Stimulated activated CD4-positive, alpha-beta T cell treated with anti-CD3 and anti-CD28 coated beads, Interleukin-1b, Interleukin-23, amount 100 ng/mL, for 1 hour (primary cell): ENCODE measurements at places on chromosomes 16 and 17.
A peak's percentile ranks its signal among the peaks of the same experiment; 100 is the strongest.

GRCh38 chr17:9115214-9116191 lies 94.2 kb downstream of the NTN1 start:
- peak; percentile 32 for DNase-seq

DNA sequence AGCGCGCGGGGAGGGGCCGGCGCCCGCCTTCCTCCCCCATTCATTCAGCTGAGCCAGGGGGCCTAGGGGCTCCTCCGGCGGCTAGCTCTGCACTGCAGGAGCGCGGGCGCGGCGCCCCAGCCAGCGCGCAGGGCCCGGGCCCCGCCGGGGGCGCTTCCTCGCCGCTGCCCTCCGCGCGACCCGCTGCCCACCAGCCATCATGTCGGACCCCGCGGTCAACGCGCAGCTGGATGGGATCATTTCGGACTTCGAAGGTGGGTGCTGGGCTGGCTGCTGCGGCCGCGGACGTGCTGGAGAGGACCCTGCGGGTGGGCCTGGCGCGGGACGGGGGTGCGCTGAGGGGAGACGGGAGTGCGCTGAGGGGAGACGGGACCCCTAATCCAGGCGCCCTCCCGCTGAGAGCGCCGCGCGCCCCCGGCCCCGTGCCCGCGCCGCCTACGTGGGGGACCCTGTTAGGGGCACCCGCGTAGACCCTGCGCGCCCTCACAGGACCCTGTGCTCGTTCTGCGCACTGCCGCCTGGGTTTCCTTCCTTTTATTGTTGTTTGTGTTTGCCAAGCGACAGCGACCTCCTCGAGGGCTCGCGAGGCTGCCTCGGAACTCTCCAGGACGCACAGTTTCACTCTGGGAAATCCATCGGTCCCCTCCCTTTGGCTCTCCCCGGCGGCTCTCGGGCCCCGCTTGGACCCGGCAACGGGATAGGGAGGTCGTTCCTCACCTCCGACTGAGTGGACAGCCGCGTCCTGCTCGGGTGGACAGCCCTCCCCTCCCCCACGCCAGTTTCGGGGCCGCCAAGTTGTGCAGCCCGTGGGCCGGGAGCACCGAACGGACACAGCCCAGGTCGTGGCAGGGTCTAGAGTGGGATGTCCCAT lies 232.8 kb downstream of the SEC14L1 start:
- no peak for DNase-seq

DNA sequence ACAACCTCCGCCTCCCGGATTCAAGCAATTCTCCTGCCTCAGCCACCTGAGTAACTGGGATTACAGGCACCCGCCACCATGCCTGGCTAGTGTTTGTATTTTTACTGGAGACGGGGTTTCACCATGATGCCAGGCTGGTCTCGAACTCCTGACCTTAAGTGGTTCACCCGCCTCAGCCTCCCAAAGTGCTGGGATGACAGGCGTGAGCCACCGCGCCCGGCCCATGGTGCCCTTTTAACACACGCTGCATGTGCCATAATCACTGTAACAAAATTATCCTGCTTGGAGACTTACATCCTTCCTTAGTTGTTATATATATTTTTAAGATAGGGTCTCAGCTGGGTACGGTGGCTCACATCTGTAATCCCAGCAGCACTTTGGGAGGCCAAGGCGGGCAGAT lies 5.4 kb downstream of the CD7 start:
- no peak for DNase-seq

DNA sequence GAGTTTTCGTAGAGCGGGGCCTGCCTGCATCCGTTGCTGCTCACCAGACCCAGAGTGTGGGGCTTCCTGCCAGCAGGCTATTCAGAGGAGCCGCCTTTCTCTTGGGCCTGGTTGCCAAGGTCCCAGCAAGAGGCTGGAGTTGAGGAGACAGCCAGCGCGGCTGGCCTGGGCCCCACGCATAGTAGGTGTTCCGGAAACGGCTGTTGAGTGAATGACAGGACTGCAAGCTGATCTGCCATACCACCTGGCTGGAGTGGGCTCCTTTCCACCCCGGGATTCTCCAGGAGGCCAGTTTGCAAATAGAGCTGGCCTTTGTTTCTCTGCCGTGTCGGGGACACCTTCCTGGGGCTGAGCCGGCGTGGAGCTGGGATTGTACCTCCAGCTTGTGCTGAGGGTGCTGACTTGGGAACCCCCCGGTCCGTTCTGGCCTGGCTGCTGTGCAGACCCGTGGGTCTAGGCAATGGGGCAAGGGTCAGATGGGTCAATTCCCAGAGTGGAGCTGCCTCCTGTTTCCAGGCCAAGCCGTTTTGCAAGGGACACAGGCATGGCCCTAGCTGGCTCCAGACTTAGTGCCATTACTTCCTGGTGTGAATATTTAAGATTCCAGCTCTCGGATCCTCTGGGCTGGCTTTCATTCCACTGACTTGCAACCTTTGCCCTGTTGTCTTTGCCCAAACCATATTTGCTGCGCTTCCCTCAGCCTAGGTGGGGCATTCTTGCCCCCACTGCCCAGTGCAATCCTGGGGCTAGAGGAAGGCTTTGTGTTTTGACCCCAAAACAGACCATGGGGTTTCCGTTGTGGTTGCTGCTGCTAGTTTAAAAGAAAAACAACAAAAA lies 68.8 kb downstream of the CMIP start:
- no peak for DNase-seq

DNA sequence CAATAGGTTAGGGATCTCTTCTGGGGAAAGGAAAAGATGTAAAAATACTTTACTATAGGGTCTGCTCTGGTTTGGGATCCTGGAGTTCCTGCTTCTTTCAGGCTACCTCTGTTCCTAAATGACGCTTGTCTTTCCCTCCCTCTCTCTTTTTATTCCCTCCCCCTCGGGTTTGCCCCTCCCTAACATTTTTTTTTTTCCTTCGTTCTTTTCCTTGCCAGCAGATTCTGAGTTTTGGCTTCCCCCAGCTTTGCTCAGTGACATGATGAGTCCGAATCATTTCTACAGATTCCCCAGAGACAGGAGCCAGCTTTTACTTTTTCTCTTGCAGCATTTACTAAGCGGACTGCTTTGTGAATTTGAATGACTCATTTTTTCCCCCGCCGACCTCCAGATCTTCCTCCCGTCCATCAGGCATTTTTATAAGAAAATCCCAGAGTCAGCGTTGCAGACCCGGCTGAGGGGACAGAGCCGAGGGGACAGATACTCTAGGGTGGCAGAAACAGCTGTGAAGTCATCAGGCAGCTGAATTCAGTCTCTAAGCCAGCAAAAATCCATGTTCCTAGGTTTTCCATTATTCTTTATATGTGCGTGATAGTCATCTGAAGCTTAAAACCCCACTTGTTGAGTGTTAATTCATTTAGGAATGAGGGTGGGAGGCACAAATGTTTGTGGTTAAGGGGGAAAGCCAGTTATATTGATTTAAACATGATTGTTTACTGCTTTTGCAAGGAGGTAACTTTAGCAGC lies at the start of gene TMEM100:
Gene TMEM100 (minus strand): TSS at position 123 of the 746 bp plus-strand sequence. CDS start 1,794 bp downstream, outside the sequence.
- no peak for DNase-seq

DNA sequence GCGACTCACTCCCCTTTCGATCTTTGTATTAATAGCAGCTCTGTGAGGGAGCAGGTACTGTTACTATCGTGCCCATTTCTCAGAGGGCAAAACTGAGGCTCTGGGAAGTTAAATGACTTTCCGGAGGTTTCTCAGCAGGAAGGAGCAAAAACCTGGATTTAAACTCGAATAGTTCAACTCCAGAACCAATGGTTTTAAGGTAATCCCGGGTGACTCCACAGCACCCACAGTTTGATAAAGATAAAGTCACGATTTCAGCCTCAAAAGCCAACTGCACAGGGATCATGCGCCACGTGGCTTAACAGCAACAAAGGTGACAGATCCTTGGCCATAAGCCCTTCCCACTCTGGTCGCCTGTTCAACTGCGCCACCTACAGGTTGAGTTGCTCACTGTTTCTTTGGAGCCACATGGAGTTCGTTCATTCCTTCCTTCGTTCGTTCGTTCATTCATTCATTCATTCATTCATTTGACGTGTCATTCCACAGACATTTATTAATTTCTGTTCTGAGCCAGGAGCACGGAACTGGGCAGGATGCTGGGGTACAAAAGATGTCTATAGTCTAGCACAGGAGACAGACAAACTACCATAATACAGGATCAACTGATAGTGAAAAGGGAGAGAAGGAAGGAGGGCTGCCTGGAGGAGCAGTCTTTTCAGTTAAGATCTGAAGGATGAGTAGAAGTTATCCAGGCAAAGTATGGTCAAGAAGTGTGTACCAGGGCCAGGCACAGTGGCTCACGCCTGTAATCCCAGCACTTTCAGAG lies 134.8 kb downstream of the HS3ST2 start:
- DNase-seq, result peak; percentile 8

GRCh38 chr16:57574646-57575467 lies 32.4 kb downstream of the ADGRG5 start:
- DNase-seq, result no peak

DNA sequence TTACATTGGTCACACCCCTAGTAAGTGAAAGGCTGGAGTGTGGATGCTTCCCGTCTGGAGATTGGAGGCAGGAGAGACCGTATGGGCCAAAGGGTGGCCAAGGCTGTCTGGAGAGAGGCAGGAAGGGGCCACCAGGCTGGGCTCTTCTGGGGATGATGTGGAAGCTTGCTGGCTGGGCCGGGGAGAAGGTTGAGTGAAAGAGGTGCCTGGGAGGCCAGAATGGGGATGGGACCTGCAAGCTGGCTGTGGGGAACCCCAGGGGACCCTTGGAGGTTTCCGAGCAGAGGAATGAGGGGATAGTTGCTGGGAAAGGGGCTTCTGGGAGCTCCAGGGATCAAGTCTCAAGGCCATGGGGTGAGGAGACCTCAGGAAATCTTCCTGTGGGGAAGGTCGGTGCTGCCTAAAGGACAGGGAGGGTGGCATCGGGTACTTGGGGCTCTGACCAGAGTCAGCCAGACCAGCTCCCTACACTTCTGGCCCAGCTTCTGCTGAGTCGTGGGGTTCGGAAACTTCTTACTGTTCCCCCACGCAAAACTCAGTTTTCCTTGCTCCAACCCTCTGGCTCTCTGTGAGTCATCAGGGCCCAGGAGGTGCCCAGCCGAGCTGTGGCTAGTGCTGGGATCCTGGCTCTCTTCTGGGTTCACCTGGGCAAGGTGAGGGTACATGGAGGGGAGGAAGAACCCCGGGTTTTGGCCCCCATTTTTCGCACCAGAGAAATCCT lies 3.1 kb downstream of the MRC2 start:
- DNase-seq, result no peak

DNA sequence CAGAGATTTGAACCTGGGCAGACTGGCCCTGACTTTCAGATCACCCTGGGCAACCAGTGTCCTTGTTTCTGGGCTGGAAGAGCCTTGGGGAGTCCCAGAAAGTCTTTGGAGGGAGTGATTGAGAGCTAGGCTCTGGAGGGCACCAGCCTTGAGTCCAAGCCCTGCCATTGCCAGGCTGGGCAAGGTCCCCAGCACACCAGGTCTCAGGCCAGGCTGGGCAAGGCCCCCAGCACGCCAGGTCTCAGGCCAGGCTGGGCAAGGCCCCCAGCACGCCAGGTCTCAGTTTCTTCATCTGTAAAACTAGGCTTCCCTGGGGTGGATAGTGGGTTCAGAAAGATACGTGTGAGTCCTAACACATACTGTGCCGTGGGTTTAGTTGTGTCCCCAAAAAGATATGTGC lies 135.0 kb downstream of the IRF8 start:
- no peak for DNase-seq
